Activated CD4-positive, alpha-beta T cell treated with anti-CD3 and anti-CD28 coated beads, Interleukin-2, amount 10 ng/mL, durations not matched to agents 7 days and 5 days (primary cell): ENCODE measurements at places on chromosomes 7 and 10. TPM values are rescaled to one million over a fixed set of nuclear protein-coding genes. Genes with fewer than 3 reads are reported as not detected.

- DNase-seq: peak; percentile 35
Measured at GRCh38 chr7:97845622-97846203, 26.5 kb downstream of the ASNS start.

- no peak for DNase-seq
Measured at GRCh38 chr7:134062460-134062859, 64.7 kb upstream of the LRGUK start.

- no peak for DNase-seq
Measured at GRCh38 chr7:16773326-16773725, 19.8 kb downstream of the TSPAN13 start.

DNA sequence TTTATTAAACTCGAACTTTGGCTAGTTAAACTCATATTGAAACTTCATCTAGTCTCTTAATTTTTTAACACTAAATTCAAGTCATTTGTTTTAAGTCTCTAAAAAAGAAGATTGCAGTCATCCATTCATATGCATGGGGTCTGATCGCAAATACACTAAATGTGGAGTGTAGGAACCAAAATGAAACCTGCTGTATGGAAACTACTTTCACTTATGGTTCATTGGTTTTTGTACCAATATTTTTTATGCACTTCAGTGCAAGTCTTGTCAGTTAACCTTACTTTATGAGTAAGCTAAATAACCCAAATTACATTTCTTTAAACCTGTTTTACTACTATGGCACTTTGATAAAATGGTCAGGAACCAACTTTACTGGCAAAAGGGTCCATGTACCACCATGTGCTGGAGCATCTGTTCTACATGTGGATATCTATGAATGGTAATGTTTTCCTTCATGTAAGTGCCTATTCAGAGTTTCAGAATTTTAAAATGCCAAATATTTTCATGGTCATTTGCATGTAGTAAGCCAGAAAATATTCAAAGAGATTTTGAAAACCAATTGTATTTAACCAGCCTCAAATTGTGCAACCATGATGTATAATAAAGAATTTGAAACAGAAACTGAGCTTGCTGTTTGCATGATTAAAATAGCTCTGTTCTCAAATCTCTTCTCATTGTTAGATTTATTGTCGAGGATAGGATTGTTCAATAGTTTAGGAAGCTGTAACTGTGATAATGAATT is 7.6 kb upstream of the SUPV3L1 start:
- no peak for DNase-seq

- peak; percentile 43 for DNase-seq
Measured at GRCh38 chr7:103065667-103066066, 8.9 kb downstream of the FBXL13 start.

DNA sequence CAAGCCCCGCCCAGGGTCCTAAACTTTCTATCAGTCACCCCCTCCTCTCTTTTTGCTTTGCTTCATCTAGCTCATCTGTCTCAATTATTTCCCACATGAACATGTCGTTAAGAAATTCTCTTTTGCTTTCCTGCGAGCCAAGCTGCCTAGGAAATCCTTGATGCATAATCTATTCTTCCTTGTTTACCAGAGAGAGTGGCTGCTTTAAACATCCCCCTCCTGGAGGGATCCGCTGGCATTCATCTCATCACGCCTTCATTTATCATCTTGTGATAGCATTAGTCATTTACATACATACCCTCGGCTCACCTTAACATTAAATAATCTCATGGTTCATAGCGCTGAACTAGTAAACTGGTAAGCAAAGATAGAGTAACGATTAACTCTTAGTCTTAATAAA is 96.7 kb downstream of the ANK3 start:
- DNase-seq: no peak

GRCh38 chr7:71286336-71286735 is 154.4 kb downstream of the GALNT17 start:
- DNase-seq: no peak

DNA sequence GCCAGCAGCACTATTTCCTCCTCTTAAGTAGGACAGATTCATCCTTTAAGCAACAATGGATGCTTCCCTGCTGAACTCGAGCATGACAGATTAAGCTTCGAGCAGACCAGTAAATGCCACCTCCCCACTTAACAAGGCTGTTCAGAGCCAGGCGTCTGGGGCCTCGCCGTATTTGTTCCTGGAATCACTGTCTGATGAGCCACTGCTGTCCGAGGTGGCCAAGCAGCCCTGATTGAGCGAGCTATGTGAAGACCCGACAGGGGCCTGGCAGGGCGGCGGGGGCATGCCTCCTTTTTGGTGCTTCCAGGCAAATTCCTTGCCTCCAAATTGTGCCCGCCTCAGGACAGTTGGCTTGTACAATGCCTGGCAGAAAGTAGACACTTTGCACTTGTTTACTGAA is 862.6 kb downstream of the NRG3 start:
- DNase-seq: no peak

GRCh38 chr10:70565556-70566514 is 36.7 kb downstream of the PRF1 start:
- no peak for DNase-seq

DNA sequence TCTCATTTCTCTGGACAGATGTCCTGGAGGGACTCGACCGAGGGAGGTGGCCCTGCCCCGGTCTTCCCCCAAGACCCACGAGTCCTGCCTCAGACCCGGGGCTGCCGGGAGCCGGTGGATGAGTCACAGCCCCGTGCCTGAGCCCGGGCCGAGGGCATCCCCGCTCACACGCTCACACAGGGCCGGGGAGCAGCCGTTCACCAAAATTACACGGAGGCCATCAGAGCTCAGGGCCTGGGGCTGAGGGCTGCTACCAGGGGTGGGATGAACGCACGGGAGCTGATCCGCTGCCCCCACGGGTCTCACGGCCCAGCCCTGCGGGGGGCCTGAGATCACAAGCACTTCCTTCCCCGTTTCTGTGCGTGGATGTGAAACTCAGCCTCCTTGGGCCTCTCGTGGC is 17.5 kb downstream of the FAM20C start:
- no peak for DNase-seq

- DNase-seq: no peak
Measured at GRCh38 chr10:47123716-47124288, 176.2 kb upstream of the GDF10 start.

- DNase-seq: no peak
Measured at GRCh38 chr7:121235201-121235600, 93.6 kb upstream of the WNT16 start.

- DNase-seq: peak; percentile 92
Measured at GRCh38 chr7:94657771-94658693, 2.1 kb upstream of the SGCE start.

DNA sequence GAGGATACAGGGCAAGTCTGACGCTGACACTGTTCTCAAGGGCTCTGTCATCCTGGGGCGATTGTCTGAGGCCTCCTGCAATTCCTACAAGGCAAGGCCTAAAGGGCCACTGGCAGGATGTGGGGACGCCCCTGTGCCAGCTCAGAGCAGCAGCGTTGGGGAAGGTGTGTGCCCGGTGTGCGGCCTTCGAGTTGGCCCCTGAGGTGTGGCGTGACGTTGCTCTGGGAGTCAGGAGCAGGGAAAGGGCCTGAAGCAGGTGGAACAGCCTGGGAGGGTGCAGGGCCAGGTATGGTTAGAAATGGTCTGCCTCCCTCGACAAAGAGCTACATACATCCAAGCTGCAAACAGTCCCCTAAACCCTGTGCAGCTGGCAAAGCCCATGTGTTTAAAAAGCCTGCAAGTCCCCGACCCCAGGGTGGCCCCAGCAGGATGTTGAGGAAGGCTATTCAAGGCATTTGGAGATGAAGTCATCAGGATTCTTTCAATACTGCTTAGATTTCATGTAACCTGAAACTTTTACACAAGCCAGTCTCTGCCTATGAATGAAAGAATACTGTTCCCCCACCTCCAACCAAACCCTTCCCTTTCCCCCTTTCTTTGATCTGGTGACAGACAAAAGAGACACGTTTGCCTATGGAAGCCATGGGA is 142.5 kb upstream of the TNS3 start:
- no peak for DNase-seq

- no peak for DNase-seq
Measured at GRCh38 chr7:69699931-69700330, 101.7 kb downstream of the AUTS2 start.

DNA sequence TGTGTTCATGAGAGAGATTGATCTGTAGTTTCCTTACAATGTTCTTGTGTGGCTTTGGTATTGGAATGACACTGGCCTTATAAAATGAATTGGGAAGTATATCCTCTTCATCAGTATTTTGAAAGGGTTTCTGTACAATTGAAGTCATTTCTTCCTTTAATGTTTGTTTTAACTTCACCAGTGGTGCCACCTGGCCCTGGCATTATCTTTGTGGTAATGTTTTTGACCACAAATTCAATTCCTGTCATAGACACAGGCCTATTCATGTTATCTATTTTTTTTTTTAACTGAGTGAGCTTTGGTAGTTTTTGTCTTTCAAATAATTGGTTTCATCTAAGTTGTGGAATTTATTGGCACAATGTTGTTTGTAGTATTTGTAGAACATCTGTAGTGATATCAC is 127.7 kb downstream of the CDK14 start:
- no peak for DNase-seq

- no peak for DNase-seq
Measured at GRCh38 chr7:128084896-128085608, 53.8 kb upstream of the LRRC4 start.

- DNase-seq: no peak
Measured at GRCh38 chr10:100812978-100813377, 67.6 kb downstream of the PAX2 start.

- DNase-seq: no peak
Measured at GRCh38 chr7:137888241-137888640, 41.5 kb upstream of the DGKI start.

DNA sequence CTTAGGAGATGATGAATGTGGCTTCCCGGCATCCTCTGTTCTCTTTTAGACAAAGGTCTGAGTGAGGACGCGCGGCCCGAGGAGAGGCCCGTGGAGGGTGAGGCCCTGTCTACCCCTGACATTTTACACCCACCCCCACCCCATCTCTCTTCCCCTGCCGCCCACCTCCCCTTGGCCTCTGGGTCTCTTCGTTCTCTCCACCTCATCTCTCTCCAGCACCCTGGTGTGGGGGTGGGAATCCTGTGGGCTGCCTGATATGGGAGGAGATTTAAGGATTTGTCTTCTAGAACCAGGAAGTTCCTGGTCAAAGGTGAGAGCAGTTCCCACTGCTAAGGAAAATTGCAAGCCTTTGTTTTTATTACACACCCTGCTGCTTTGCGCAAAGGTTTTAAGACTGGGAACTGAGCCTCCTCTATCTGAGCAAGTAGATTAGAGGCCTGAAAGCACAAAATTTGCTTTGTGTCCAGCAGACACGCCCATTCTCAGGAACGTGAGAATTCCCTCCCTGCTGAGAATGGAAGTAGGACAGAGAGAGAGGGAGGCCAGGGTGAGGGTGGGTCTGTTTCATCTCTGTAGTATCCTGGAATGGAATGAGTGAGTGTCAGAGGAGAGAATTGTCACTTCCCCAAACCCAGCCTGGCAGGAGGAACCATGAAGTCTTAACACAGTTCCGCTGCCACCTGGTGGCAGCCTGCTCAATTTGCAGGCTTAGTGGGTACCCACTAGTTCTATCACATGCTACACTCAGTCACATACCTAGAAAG is 91.2 kb downstream of the GTF2IRD1 start:
- DNase-seq: peak; percentile 12

DNA sequence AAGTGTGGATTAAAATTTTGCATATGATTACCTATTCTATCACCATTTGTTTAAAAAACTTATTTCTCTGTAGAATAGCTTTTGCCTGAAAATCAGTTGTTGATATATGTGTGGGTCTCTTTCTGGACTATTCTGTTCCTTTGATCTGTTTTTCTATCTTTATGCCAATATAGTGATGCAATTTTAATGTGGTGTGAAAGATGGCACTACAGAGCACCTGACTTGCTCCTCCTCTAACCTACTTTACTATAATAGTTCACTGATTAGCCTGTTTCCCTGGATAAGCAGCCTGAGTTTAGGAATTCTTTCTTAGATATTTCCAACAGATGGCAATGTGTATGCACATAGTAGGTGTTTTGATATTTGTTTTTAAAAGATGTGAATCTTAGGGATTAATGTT is 294.5 kb downstream of the AUTS2 start:
- no peak for DNase-seq

- no peak for DNase-seq
Measured at GRCh38 chr7:73717025-73717807, 2.3 kb downstream of the STX1A start.

- no peak for DNase-seq
Measured at GRCh38 chr10:11334436-11334835, 277.0 kb downstream of the USP6NL start.

DNA sequence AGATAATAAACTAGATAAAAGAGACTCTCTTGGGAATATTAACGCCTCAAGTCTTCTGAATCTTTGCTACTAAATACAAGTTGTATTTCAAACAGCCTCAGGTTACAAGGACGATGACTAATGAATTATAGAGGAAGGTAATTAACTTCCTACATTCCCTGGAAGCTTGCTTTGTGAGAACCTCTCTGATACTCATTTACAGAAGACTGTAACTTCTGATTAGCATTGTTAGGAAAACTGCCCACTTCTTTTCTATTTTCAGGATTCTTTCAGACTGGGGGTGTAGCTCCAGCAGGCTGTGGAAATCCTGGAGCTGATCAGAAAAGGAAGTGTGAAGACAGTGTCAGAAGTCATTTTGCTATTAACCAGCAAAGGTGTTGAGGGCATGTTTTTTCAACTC is 316.7 kb upstream of the NPSR1 start:
- DNase-seq: no peak

DNA sequence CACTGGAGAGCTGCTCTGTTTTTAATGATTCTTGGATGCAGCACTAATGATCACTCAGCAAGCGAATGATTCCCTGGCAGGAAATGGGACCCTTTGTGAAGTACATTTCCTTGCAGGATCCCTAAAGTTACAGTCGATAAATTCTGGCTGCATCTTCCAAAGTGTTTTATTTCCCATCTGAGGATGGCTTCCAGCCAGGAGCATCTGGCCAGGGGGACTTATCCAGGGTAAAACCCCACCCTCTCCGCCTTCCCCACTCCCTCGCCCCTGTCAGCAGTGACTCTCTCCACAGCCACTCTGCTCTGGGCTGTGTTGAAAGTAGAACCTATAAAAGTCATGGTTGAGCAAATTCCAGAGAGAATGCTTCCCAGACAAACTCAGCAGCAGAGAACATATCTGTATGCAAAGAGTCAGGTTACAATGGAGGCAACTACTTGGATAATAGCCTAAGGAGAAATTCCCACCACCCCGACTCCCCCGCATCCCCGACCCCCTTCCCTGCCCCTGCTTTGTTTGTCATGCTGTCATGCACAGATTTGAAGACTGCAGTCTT is 111.0 kb upstream of the ANLN start:
- no peak for DNase-seq

Gene PNLIPRP3
- total RNA-seq: not detected

Gene OR2A7
- 3.5 TPM for total RNA-seq

Gene EGFR
- not detected for total RNA-seq

Gene LLCFC1
- not detected for total RNA-seq

Gene GNG11
- not detected for total RNA-seq

Gene ATP6V0E2
- 69.0 TPM for total RNA-seq

Gene SFTPD
- total RNA-seq: not detected

Gene DNAJC12
- total RNA-seq: 1.9 TPM

Gene RAB11FIP2
- 15.5 TPM for total RNA-seq

Gene H2BK1
- total RNA-seq: not detected

Gene PPP1R3A
- total RNA-seq: not detected

Gene SPAG6
- total RNA-seq: 0.57 TPM

Gene OR6B1
- not detected for total RNA-seq

Gene SSC4D
- 0.60 TPM for total RNA-seq

Gene COL13A1
- not detected for total RNA-seq
